ENCODE measurements at places on chromosomes 13 and 19. TPM values are rescaled to one million over a fixed set of nuclear protein-coding genes. Genes with fewer than 3 reads are reported as not detected.

Gene STX10
- total RNA-seq = 179 TPM

- H3K36me3 ChIP-seq = no peaks in the 10 kb centered on the region
- H3K4me3 ChIP-seq = no peak overlapping the region
- H3K27me3 ChIP-seq = peaks cover 49% of the 10 kb centered on the region
- H3K27ac ChIP-seq = no peak overlapping the region
- DNase-seq = peak; percentile 37
These were observed 61.0 kb upstream of the SHISA2 start for GRCh38 chr13:26112843-26113242.

GRCh38 chr19:54029930-54030490, 33.7 kb downstream of the VSTM1 start:
- no peak overlapping the region for H3K27ac ChIP-seq
- no peaks in the 10 kb centered on the region for H3K36me3 ChIP-seq
- DNase-seq = peak; percentile 94
- H3K4me3 ChIP-seq = no peak overlapping the region

GRCh38 chr13:31638577-31638976, 100.7 kb upstream of the RXFP2 start:
- peak; percentile 32 for DNase-seq
- no peaks in the 10 kb centered on the region for H3K4me1 ChIP-seq
- H3K27me3 ChIP-seq = no peaks in the 10 kb centered on the region
- no peak overlapping the region for H3K27ac ChIP-seq

Gene GFY
- not detected for total RNA-seq

- no peaks in the 10 kb centered on the region for H3K27me3 ChIP-seq
- H3K4me3 ChIP-seq = no peak overlapping the region
- no peak overlapping the region for H3K27ac ChIP-seq
- DNase-seq = peak; percentile 30
- H3K36me3 ChIP-seq = peaks cover 7% of the 10 kb centered on the region
These were observed 43.2 kb downstream of the ARHGEF7 start for GRCh38 chr13:111158136-111158805.

DNA sequence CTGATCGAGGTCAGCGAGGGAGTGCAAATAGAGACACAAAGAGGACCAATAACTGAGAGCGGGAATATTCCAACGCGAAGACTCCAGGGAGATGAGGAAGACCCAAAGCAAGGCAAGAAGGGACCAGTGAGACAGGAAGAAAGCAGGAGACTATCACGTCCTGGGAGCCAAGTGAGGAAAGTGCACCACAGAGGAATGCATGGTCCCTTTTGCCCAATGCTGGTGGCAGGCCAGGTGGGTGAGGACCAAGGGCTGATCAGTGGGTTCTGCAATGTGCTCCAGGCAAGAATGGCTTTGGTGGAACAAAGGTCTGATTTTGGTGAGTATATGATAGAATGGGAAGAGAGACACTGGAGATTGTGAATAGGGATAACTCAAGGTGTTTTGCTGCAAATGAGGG, 25.4 kb downstream of the CHST8 start:
- DNase-seq = no peak
- H3K4me3 ChIP-seq = no peak overlapping the region
- no peaks in the 10 kb centered on the region for H3K27me3 ChIP-seq
- H3K36me3 ChIP-seq = no peaks in the 10 kb centered on the region
- H3K27ac ChIP-seq = no peak overlapping the region

- H3K36me3 ChIP-seq = no peaks in the 10 kb centered on the region
- no peak for DNase-seq
- H3K27me3 ChIP-seq = no peaks in the 10 kb centered on the region
- H3K4me3 ChIP-seq = no peak overlapping the region
- peaks cover 3% of the 10 kb centered on the region for H3K4me1 ChIP-seq
- no peak overlapping the region for H3K27ac ChIP-seq
These were observed 290.8 kb upstream of the PCDH9 start for GRCh38 chr13:67520886-67521285.

DNA sequence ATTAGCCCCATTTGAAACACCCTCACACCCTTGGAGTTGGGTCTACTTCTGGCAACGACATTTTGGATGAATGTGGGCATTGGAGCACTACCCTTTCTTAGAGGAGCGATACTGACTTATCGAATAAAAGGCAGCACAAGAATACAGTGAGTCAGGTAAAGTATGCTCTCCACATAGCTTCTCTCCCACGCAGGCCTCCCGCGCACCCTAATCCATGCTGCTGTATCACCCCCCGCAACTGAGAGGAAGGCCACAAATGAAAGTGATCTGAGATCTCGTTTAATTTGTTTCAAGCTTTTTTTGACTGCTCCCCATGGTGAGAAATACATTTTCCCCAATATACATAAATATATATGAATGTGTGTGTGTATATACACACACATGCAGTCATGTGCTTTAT, 25.4 kb upstream of the AKAP11 start:
- H3K4me3 ChIP-seq = no peak overlapping the region
- H3K36me3 ChIP-seq = no peaks in the 10 kb centered on the region
- DNase-seq = no peak
- H3K27me3 ChIP-seq = no peaks in the 10 kb centered on the region
- H3K4me1 ChIP-seq = no peaks in the 10 kb centered on the region
- no peak overlapping the region for H3K27ac ChIP-seq

Gene HRC
- not detected for total RNA-seq

Data from PC-3 (cell line).